ENCODE measurements at places on chromosomes 12 and 14.

GRCh38 chr12:96303653-96304052 is 96.6 kb downstream of the CDK17 start:
- DNase-seq: no peak

DNA sequence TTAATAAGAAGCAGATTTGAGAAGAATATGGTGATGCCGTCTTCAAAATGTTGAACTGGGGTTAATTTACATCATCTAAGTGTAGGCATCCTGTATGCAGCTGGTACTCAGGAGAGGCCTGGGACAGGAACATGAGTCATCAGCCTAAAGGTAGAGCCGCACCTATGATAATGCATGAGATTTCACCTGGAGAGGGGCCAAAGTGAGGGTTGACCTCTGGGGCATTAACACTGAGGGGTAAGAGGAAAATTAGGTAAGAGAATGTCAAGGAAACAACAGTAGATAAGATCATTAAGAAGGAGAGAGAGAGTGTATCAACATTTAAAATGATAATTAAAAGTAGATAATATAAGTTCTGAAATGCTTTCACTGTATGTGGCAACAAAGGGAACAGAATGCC is 20.2 kb upstream of the SSTR1 start:
- DNase-seq: no peak

- no peak for DNase-seq
These were observed 2.4 kb upstream of the CISTR start for GRCh38 chr12:53754188-53754585.

DNA sequence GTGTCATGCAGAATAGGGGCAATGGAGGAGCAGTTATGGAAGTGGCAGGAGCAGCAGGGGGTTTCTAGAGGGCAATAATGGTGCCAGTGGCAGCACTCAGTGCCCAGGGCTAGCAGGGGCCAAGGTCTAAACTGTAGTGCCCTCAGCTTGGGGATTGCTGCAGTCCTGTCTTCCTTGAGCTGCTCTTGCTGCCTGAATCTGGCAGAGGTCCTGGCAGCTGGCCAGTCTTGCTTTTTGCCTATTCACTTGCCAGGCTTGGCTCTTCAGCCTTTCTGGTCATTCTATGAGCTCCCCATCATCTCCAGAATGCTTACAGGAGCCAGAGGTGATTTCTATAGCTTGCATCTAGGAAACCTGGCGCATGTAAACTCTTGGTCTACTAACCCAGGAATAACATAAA is 72.0 kb downstream of the SUDS3 start:
- no peak for DNase-seq

DNA sequence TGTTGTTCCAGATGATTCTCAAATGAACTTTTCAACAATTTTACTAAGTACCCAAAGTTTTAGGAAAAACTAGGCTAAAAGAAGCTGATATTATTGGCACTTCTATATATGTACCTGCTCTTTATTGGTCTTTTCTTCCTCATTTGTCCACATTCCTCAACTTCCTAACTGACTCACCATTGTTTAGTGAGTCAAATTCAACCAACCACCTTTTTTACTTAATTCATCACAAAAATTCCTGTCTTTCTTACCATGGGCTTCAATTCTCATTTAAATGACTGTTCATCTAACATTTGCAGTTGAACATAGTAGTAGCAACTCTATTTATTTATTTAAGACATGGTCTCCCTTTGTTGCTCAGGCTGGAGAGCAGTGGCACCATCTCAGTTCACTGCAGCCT is 47.6 kb upstream of the SLC2A13 start:
- no peak for DNase-seq

GRCh38 chr12:93380480-93381121 is 2.9 kb downstream of the NUDT4 start:
- DNase-seq: no peak
